Ammon's horn (tissue), 1 donor: ENCODE measurements at places on chromosomes 2 and 18.

GRCh38 chr2:10452312-10452711, 4.2 kb upstream of the ODC1 start:
- DNase-seq: no peak

GRCh38 chr2:201108341-201108740, 7.6 kb upstream of the CFLAR start:
- DNase-seq: no peak

DNA sequence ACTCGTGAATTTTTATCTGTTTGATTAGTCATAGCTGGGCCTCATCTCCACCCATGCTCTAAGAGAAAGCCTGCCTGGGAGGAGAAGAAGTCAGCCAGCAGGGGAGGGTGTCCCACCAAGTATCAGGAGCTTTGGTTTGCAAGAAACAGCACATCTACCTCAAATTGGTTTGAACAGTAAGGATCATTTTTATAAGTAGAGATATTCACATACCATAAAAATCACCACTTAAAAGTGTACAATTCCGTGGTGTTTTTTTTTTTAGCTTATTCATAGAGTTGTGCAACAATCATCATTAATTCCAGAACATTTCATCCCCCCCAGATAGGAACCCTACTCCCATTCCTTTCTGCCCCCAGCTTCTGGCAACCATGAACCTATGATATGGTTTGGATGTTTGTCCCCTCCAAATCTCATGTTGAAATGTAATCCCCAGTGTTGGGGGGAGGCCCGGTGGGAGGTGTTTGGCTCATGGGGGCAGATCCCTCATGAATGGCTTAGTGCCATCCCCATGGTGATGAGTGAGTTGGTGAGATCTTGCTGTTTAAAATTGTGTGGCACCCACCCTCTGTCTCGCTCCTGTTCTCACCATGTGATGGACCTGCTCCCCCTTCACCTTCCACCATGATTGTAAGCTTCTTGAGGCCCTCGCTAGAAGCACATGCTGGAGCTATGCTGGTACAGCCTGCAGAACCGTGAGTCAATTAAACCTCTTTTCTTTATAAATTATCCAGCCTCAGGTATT, 36.2 kb upstream of the HS6ST1 start:
- no peak for DNase-seq

GRCh38 chr2:169329688-169330554, 32.4 kb downstream of the LRP2 start:
- DNase-seq: no peak
